GM12892 (cell line): ENCODE measurements at places on chromosomes 1 and 21.

DNA sequence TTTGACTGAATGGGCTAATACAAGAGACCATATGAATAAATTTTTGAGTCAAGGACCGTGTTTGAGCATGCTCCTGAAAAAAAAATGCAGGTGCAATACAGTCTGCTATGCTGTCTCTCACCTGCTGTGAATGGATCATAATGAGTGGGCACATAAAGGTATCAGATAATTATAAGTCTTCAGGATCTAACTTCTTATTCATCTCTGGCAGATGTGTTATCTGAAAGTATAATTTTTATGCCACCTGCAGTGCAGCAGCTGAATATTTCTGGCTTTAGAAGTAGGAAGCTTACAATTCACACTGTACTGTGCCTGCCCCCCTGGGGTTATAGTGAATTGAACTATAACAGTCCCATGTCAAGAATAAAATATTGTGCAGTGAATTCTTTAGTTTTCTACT is 333.3 kb downstream of the MRPL39 start:
- DNase-seq = no peak

DNA sequence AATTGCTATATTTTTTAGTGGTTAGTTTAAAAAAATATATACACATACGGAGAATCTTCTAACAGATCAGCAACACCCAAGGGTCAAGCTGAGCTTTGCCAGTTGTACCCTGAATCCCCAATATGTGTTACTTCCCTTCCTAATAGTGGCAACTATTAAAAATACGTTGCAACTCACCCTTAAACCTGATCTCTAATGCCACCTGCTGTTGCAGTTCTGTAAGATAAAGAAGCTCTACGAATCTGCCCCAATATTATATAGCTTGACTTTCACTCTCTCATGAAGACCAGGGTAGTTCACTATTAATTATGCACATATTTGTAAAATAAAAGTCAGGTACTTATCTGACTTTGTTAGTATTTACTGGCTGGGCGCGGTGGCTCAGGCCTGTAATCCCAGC is 58.4 kb downstream of the ASH1L start:
- DNase-seq = no peak

DNA sequence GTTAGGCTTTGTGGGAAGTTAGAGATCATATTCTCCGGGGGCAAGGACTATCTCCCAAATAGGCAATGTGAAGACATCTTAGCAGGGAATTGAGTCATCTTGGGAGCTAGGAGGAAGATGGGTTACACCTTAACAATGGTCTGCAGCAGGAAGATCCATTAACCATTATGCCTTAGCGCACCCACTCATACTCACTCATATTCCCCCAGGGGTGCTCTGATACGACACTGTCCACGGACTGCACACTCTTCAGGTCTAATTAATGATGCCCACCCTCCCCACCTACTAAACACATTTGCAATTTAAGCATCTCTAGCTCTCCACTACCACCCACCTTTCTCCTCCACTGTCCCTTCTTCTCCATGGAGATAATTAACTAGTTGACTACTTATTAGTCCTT is 857 bp upstream of the AK5 start:
- no peak for DNase-seq

GRCh38 chr1:3785456-3786157 is 10.7 kb downstream of the LRRC47 start:
- DNase-seq = no peak

DNA sequence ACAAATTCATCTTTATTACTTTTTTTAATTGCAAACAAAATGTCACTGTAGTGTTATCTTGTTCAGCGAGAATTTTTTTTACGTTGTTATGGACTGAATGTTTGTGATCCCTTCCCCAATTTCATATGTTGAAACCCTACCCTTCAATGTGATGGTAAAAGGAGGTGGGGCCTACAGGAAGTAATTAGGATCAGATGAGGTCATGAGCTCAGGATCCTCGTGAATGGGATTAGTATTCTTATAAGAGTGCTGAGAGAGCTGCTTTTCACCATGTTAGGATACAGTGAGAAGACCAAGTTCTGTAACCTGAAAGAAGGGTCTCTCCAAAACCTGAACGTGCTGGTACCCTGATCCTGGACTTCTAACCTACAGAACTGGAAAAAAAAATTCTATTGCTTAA is 646.0 kb upstream of the TMPRSS15 start:
- no peak for DNase-seq

DNA sequence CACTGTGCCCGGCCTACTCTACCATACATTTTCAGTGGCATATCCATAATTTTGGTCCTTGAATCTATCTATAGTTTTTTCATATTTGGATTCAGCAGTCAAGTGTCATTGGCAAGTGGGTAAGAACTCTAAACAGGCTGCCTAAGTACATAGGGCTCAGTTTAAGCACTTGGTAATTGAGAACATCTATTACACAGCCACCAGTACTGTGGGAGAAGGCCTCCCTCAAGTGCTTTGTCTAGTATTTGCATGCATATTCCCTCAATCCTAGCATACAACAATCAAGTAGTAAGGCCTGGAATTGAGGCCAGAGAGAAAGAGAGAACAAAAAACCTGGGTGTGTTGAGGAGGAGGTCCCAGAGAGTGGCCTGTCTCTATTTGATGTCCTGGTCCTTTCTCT is 325.2 kb downstream of the USP25 start:
- DNase-seq = no peak

GRCh38 chr21:15679630-15680029 is 50.2 kb upstream of the USP25 start:
- DNase-seq = no peak

DNA sequence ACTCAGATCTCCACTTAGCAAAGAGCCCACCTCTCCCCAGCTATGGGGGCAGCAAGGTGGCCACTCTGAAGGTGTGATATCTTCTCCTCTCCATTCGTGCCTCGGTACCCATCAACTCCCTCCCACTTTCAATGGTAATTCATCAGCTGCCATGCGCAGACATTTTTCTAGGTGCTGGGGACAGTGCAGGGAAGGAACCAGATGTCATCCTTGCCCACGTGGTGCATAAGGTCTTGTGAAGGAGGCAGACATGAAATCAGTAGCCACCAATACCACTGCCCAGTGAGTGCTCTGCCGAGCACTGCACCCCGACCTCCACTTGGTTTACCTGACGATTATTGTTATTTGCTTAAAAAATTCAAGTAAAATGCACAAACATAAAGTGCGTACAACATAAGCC is 76.3 kb upstream of the CSF3R start:
- DNase-seq = no peak

- DNase-seq = no peak
Observed at GRCh38 chr1:37498872-37499617, 15.5 kb downstream of the MEAF6 start.
